ENCODE measurements at places on chromosomes 6 and 20. TPM values are rescaled to one million over a fixed set of nuclear protein-coding genes. Genes with fewer than 3 reads are reported as not detected.

DNA sequence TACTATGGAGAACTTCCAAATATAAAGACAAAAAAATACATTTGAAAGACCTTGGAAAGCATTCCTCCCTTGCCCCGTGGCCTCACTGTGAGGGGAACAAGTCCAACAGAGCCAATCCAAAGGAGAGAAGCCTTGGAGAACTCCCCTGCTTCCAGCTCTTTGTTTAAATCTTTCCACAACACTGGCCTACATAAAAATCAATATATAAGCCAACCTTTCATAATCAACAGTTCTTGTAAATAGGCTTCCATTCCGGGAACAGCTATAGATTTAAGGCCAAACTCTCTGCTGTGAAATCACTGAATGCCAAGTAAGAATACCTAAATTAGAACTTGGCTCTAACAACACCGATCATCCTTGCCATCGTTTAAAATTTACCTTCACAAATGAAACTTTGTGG lies 242.1 kb downstream of the HACE1 start:
- no peak for DNase-seq

- DNase-seq = no peak
These were observed at the start of gene CGA for GRCh38 chr6:87095087-87095509. TSS of gene CGA (minus strand) at chr6:87095106. CDS start at chr6:87088200, 6,906 bp downstream.

Gene TFAP2D
- not detected for total RNA-seq

DNA sequence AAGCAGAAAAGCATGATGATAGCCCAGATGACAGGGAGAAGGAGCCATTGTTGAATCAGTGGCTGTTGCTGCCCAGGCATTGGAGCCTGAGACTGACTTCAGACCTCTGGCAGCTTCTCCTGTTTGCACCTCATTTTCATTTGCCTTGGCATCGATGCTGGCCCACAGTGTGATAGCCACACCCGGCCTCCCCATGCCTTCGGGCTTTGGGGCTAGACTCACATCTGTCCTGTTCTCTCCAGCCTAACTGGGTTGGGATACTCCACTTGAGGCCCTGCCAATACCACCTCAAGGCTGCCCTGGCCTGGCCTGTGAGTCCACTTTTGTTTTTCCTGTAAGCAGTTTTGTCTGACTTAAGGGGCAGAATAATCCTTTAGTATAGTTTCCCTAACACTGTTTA lies 140.4 kb downstream of the UST start:
- no peak for DNase-seq

Gene CST2
- not detected for total RNA-seq

All from WTC11 (cell line).